Activated naive CD8-positive, alpha-beta T cell treated with anti-CD3 and anti-CD28 coated beads, Interleukin-2, amount 50 U/mL, for 16 hours (primary cell): ENCODE measurements at places on chromosomes 2 and 18.

- DNase-seq = no peak
These were observed 105.3 kb downstream of the SMIM21 start for GRCh38 chr18:75322206-75322605.

DNA sequence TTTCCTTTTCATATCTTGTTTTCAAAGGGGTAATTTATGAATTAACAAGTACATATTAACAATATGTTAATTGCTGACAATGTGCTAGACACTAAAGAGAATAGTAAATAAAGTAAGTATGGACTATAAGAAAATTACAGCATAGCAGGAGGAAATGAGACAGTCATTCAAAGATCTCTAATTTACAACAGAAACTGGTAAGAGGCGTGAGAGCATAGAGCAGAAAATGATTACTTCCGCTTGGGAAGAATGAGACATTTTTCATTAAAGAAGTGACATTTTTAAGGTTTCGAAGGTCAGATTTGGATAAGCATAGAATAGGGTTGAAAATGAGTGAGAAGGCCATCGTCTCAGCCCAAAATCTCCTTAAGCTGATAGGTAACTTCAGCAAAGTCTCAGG lies 184.4 kb upstream of the SESTD1 start:
- no peak for DNase-seq

DNA sequence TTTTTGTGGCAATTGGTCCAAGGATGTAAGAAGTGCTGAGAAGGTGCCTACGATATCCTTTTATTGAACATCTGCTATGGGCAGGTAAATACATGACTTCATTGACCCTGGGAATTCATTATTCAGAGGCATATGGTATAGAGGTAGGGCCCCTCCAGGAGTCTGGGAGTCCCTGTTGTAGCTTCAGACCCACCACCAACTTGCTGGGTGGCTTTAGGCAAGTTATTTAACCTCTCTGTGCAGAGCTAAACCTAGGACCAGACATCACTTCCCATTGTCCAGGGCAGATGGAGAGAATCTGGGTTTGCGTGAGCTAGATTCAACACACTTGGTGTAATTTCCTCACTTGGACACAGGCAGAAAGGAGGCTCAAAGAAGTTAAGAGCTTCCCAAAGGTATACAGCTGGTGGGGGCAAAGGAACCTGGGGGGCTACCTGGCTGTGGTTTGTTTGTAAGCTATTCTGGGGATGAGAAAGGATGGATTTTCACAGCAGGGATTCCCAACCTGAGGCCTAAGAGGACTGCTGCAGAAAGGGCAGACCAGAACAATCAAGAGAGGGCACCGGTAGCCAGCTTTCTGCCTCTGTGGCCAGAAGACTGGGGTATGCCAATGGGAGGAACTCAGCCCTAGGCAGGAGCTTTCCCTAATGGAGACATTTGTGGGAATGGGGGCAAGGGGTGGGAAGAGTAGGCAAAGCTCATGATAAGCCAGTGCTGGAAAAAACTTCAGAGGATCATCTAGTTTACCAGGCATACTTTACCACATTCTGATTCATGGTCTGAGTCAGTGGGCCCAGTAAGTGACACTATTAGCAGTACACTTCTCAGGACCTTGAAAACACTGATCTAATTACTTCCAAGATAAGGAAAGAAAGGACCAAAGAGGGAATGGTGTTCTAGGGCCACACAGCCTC lies 102.7 kb upstream of the SMAD2 start:
- DNase-seq = no peak

DNA sequence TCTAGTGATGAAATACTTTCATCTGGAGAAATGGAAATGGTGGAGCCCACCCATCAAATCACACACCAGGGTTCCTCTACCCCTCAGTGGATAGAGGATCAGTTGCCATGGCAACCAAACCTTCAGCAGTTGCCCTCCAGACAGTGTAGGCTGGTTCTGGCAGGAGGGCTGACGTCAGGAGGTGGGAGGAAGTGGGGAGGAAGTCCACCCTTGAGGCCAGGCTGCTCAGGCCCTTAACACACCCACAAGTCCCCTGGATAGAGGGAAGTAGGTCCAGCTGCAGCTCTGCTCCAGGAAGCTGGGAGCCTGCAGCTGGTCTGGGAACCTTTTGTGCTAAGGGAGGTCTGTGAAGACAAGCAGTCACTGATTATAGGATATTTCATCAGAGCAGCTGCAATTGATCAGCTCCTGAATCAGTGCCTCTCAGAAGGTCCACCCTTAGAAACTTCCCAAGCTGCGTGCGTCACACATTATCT lies 186.6 kb downstream of the MTX2 start:
- no peak for DNase-seq

- DNase-seq = no peak
These were observed 9.2 kb downstream of the G6PC2 start for GRCh38 chr2:168910330-168910729.

- no peak for DNase-seq
These were observed 61.3 kb downstream of the CYBRD1 start for GRCh38 chr2:171583566-171583965.

DNA sequence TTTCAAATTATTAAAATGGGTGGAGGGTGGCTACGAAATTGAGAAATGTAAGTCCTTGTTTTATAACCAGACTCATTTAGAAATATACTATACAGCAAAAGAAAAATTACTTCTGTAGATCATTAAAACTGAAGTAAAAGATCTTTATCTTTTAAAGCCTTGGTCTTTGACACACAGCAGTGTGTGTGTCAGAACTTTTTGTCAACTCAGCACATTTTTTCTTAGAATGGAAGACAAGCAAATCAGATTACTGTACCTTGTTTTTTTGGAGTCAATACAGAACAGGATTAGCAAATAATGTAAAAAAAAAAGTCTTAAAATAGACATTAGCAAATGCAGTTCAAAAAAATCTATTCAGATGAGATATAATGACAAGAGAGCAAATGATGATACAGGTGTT lies 49.1 kb downstream of the C2orf76 start:
- no peak for DNase-seq

- no peak for DNase-seq
These were observed 39.5 kb downstream of the MTERF4 start for GRCh38 chr2:241062389-241063092.

DNA sequence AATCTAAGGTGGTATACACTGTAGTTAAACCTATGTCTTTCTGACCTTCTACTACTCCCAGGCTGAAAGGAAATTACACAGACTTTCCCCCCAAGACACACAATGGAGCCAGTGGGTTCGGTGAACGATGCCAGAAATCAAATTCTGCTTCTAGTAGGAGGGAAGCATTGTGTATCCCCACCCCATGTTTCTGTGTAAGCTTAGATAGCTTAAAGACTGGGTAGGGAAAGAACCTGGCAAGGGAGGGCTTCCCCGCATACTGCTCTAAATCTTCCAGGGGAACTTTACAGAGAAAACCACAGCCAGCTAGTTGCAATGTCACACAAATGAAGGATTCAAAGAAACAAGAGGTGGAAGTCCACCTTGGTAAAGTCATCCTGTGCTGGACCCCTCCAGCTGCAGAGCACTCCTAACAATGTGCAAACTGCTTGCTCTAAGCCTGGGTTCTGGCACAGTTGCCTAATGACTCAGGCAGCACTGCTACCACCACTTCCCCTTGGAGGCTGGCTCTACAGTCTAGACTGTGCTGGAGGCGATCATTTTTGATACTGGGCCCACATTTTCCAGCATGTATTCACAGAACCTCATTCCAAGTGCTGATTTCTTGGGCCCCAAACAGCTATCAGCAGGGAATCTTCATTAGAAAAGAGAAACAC lies 47.5 kb downstream of the TRIB2 start:
- no peak for DNase-seq

DNA sequence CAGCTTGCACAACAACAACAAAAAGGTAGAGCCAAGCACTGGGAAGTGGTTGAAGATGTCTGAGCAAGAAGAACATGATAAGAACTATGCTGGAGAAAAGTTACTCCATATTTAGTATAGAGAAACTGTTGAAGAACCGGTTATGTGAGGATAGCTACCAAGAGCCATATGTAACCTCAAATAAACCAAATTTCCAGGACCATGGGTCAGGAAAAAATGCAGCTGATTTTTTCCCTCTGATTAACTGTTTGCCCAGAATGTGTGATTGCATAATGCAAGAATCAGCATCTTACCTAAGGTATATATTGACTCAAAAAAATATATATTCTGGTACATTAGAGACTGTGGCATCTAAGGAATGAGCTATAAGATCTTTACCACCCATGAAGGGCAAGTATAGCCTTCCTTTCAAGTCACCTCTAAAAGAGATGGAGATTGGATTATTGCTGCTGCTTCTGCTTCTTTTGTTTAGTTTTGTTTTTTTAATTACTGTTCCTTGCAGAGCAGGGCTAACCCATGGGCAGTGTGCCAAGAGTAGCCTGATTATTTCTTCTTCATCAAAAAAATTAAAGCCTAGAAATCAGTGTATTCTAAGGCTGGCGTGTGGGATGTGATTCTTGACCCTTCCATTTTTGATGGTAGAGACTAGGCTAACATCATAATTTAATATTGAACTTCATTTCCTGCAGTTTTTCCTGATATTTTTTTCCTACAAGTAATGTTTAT lies 76.9 kb upstream of the MAP3K20 start:
- DNase-seq = no peak

DNA sequence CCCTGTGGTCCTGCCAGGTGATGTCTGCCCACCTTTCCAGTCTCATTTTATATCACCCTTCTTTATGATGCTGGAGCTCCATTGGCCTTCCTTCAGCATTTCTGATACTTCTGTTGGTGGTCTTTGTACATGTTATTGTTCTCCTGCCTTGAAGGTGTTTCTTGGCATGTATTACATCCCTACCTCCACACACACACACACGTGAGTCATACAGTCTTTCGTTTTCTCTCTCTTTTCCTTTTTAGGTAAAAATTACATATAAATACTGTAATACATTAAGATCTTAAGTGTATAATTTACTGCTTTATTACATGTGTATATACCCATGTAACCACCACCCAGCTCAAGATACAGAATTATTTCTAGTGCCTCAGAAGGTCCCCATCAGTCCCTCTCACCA lies 10.2 kb upstream of the ADGRF3 start:
- DNase-seq = no peak

DNA sequence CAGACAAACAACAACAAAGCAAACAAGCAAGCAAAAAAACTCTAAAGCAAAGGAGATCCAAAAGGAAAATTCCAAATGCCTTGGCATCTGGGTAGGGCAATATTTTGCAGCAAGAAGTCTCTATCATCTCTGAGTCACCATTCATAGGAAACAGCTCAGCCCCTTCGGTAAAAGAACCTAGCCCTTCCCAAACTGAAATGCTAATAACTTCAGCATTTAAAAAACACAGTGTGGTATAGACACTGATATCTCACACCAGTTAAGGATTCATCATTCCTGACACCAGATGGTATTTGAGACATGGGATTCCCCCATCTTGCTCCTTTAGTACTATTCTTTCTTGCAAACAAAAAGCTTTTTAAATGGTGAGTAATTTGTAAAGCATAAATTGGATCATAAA lies 491.8 kb downstream of the TXNL1 start:
- no peak for DNase-seq

GRCh38 chr2:33577084-33577483 lies 22.0 kb downstream of the FAM98A start:
- no peak for DNase-seq

DNA sequence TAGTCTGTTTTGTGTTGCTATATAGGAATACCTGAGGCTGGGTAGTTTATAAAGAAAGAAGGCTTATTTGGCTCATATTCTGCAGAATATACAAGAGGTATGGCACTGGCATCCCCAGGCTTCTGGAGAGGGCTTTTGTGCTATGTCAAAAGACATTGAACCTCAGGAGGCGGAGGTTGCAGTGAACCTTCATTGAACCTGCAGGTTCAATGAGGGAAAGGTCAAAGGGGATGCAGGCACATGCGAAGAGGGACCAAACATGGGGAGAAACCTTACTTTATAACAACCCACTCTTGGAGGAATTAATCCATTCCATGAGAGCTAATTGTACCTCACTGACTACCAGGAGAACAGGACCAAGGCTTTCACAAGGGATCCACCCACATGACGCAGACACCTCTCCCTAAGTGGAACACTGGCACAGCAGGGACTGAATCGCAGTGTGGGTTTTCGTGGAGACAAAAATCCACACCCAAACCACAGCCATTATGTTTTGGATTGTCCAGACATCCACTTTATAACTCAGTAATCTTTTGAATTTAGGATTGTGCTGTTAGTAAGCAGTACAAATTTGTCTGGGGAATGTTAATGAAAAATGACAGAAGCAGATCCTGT lies 4.1 kb upstream of the SERPINB8 start:
- no peak for DNase-seq

DNA sequence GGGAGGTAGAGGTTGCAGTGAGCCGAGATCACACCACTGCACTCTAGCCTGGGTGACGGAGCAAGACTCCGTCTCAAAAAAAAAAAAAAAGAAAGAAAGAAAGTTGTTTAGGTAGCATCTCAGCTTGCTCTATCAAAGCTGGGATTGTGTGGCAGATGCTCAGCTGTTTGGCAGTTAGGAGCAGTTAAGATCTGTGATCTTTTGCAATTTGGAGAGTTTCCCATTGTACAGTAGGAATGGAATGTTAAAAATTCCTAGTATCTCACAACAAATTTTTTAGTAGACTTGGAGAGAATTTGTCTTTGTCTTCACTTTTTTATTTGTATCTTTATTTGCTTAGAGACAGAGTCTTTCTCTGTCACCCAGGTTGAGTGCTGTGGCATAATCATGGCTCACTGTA lies 122.9 kb upstream of the UNC80 start:
- DNase-seq = no peak

GRCh38 chr2:69247583-69247982 lies 139.4 kb downstream of the GFPT1 start:
- DNase-seq = no peak

DNA sequence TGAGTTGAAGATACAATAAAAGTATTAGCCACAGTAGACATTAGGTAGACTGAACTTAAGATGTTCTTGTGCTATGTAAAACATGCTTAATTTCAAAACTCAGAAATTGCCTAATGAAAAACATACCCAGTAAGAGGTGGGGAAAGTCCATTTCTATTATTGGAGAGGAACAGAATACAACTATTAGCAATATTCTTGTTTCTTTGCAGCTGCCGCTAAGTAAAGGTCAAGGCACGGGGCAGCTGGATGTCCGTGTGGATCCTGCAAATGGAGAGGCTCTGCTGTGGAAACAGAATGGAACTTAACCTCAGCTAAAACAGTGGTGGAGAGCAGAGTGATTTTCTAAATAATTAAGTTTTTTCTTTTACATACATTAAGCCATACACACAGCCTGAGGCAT lies 139.2 kb upstream of the ARHGAP28 start:
- DNase-seq = no peak

- no peak for DNase-seq
These were observed 32.6 kb downstream of the CNGA3 start for GRCh38 chr2:98378901-98379300.

GRCh38 chr2:50118905-50119702 lies 912.8 kb downstream of the NRXN1 start:
- no peak for DNase-seq
